ENCODE measurements at places on chromosomes 12 and 14. TPM values are rescaled to one million over a fixed set of nuclear protein-coding genes. Genes with fewer than 3 reads are reported as not detected.
A peak's percentile ranks its signal among the peaks of the same experiment; 100 is the strongest.

BEGAIN gene
- total RNA-seq, result 0.70 TPM

DNA sequence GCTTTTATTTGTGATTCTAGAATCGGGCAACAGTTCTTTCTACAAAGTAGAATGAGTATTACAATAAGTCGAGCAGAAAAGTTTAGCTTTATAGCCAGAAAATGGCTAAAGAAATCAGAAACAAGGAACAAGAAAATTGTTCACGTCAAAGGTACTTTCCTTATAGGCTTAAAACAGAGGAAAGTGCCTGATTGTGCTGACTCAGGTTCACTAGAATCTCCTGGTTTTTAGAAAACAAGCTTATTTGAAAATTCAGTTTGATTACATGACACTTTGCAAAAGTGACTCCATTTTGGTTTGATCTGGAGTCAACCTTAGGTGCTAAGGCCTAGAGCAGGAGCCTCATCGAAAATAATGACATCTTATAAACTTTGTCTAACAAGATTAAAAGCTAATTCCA is 564.7 kb upstream of the FLRT2 start:
- no peak for DNase-seq

GRCh38 chr14:102590667-102591099 is 1.8 kb upstream of the RCOR1 start:
- DNase-seq, result no peak

AHNAK2 gene
- 5.5 TPM for total RNA-seq

SIX6 gene
- total RNA-seq, result not detected

DIO2 gene
- 0.10 TPM for total RNA-seq

DNA sequence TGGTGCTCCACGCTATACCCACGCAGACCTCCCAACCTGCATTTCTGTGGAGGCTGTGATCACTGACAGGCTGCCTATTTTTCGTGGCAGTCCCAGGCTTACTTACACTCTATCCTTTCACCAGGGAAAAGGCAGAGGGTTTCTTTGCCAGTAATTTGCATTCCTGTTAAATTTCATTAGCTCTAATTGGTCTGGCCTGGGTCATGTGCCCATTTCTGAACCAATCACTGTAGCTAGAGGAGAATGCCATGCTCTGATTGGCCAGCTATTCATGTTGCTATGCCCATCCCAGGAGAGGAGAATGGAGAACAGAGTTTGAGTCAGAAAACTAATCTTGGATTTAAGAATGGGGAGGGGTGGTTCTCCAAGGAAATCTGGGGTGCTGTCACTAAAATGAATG is 43.2 kb upstream of the TUNAR start:
- DNase-seq, result no peak

DNA sequence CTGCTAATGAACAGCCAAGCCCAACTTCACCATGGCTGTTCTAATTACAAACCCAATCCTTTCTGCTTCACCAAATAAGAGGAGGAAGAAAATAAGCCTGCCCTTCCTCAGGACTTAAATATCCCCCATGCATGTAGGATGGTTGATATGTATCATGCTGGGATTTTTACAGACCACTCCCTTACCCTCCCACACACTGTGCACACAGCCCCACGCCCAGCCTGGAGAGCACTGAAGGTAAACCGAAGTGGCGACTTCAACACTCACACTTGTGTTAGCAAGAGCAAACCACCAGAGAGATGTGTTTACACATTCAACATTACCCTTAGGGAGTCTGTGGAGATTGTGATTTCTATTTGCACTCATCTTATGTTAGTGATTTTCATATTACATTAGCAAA is 241.2 kb downstream of the EGLN3 start:
- DNase-seq, result no peak

DNA sequence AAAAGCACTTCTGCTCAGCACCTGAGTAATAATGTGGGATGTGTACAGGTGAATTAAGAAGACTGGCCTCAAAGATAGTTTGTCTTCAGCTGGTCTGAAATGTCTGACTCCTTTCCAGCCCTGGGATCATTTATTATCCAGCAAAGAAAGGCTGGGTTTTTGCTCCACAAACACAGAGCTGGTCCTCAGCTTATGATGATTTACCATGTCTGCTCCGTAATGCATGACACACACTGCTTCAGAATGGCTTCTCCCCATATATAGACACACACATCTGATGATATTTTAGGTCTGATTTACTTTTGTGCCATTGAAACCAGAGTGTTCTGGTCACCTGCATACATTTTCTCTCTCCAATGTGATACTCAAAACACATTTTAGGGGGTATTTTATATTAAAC is 225.0 kb downstream of the SLC25A21 start:
- no peak for DNase-seq

DNA sequence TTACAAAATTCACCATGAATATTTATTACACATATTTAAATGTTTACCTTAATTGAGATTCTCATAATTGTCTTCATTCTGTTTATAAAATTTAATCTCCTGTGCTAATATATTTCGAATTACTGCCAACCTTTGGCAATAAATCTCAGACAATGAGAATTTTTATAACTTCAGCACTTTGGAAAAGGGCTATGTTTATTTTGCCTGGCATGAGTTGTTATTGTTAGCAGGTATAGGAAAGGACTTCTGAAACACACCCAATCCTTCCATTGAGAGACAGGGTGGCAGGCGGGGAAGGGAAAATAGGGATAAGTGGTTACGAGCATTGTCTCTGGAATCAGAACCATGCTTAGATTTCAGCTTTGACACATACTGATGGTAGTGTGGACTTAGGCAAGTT is 12.1 kb upstream of the MSRB3 start:
- no peak for DNase-seq

MAP3K9 gene
- total RNA-seq, result 3.1 TPM

GPD1 gene
- 129 TPM for total RNA-seq

GRCh38 chr12:70603044-70603443 is 34.2 kb downstream of the PTPRB start:
- no peak for DNase-seq

- DNase-seq, result no peak
These were observed 13.4 kb upstream of the DNAH10 start for GRCh38 chr12:123748661-123749060.

SLC5A8 gene
- not detected for total RNA-seq

PLEK2 gene
- total RNA-seq, result 10.7 TPM

DNA sequence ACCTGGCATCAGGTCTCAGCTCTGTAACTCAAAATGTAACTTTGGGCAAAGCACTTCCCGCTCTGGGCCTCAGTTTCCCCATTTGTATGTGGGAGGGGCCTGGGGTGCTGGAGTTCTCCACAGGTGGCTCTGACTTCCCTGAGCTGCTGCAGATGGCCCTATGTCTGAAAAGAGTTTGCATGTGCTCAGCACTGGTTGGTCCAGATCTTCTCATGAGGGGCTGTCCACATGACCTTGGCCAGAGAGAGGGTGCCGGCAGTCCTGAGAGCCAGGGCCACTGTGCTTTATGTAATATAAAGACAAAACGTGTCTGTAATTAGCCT is 7.2 kb upstream of the CACNA2D4 start:
- no peak for DNase-seq

GRCh38 chr12:94207849-94208621 is 59.7 kb downstream of the PLXNC1 start:
- no peak for DNase-seq

- DNase-seq, result no peak
These were observed 244.1 kb downstream of the AEBP2 start for GRCh38 chr12:19683178-19683927.

DNA sequence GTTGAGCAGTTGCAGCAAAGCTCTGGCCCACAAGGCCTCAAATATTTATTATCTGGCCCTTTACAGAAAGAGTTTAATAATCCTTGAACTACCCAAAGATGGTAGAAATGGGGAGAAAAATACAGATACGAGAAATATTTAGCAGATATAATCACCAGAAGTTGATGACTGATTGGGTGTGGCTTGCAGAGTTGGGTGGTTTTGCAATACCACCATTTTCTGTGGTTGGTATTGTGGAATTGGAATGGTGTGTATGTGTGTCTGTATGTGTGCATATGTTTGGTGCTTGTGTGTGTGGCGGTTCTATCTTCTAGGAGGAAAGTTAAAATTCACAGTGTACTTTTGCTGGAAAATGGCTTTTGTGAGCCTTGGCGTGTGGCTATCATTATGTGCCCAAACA is 85.4 kb upstream of the MANSC4 start:
- DNase-seq, result no peak

GRCh38 chr12:77560714-77561113 is 270.0 kb upstream of the NAV3 start:
- no peak for DNase-seq

GRCh38 chr12:48979602-48980388 is 1.7 kb downstream of the WNT1 start:
- no peak for DNase-seq

DNA sequence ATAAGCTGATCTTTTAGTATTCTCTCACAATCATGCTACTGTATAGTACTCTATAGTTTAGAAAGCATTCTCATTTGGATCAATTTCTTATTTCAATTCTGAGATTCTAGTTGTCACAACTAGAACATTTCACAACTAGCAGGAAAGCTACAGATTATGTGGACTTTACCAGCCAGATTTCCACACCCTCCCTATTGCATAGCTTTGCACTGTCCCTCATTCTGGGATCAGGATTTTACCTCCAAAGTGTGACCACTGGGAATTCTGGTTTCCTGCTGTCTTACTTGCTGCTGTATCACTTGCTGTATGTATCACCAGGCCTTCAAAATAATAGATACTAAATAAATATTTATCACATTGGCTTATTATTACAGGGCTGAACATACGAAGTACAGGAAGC is 10.2 kb upstream of the PELI2 start:
- DNase-seq, result no peak

GRCh38 chr12:100962086-100962712 is 167.6 kb downstream of the ANO4 start:
- DNase-seq, result no peak

KRT72 gene
- not detected for total RNA-seq

GRCh38 chr12:121238604-121239350 is 28.8 kb downstream of the P2RX4 start:
- no peak for DNase-seq

- no peak for DNase-seq
These were observed 131.6 kb downstream of the PPFIA2 start for GRCh38 chr12:81627336-81628189.

SLCO1B1 gene
- total RNA-seq, result 143 TPM

DNA sequence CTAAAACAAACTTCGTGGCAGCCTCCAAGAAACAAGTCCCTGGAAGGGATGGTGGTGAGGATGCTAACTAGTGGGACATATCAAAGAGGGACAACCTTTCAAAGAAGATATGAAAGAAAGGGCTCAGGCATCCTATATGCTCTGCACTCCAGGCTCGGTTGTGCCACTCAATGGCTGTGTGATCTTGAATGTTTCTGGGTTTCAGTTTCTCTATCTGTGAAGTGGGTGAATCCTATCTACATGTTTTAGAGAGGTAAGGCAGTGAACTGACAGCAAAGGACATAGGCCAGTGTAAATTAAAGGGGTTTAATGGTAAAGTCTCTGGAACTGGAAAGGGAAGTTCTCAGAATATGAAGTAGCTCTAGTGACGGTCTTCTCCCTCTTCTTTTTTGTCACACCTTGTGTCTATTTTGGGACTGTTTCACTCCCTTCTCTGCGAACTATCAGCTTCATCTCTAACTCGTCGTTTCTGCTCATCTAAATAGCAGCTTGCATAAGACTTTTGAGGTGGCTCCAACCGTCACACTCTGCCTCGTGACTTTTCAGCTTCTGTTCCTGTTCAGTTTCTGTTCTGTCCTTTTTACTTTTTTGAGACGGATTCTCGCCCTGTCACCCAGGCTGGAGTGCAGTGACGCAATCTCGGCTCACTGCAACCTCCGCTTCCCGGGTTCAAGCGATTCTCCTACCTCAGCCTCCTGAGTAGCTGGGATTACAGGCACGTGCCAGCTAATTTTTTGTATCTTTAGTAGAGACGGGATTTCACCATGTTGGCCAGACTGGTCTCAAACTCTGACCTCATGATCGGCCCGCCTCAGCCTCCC is 273.6 kb downstream of the SUDS3 start:
- DNase-seq, result no peak

- no peak for DNase-seq
These were observed 15.5 kb downstream of the BTBD7 start for GRCh38 chr14:93317210-93317874.

- no peak for DNase-seq
These were observed 606 bp downstream of the TNFAIP2 start for GRCh38 chr14:103123634-103124500.

- no peak for DNase-seq
These were observed 63.6 kb upstream of the DLK1 start for GRCh38 chr14:100662879-100663760.

GRCh38 chr12:24931666-24932405 is 17.1 kb downstream of the BCAT1 start:
- no peak for DNase-seq

DNA sequence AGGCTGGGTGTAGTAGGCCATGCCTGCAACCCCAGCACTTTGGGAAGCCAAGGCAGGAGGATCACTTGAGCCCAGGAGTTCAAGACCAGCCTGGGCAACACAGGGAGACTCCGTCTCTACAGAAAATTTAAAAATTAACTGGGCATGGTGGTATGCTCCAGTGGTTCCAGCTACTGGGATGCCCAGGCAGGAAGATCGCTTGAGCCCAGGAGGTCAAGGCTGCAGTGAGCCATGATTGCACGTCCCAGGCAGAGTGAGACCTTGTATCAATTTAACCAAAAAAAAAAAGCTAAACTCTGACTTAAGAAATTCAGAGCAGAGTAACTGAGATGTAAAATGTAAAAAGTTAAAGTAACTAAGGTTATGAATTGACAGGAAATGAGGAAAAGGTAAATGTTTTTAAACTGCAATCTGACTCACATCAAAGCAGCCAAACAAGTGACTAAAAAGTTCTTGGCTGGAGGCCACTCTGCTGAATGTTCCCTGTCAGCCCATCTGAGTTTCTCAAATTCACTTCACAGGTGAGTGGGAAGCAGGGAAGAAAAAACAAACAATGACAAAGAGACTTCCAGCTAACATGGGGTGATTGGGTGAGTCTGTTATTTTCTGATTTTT is 21.3 kb downstream of the PRKD1 start:
- no peak for DNase-seq

BMP4 gene
- total RNA-seq, result 2.5 TPM

ADAM20 gene
- 0.55 TPM for total RNA-seq

GRCh38 chr14:77579780-77580179 is 36.7 kb downstream of the SPTLC2 start:
- DNase-seq, result no peak

- DNase-seq, result peak; percentile 84
These were observed 32.0 kb downstream of the LRIG3 start for GRCh38 chr12:58888131-58888783.

DNA sequence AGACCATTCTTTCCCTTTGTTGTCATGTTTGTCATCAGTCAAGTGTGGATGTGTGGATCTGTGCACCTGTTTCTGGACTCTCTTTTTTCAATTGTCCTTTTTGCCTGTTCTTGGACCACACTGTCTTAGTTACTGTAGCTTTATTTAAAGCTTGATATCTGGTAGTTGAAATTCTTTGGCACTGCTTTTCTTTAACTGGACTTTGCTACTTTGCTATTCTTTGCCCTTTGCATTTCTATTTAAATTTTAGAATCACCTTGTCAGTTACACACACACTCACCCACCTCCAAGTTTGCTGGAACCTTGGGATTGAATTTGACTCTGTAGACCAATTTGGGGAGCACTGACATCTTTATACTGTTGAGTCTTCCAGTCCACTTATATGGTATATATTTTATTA is 61.5 kb downstream of the VRK1 start:
- DNase-seq, result no peak

Measured in left lobe of liver (tissue), 2 donors.